GF-D8 (cell line): ENCODE measurements at places on chromosomes 16 and 17.
A peak's percentile ranks its signal among the peaks of the same experiment; 100 is the strongest.

GRCh38 chr17:72474243-72474642, 353.4 kb downstream of the SOX9 start:
- DNase-seq, result no peak

GRCh38 chr16:76854234-76854633, 336.8 kb upstream of the MON1B start:
- DNase-seq, result no peak

DNA sequence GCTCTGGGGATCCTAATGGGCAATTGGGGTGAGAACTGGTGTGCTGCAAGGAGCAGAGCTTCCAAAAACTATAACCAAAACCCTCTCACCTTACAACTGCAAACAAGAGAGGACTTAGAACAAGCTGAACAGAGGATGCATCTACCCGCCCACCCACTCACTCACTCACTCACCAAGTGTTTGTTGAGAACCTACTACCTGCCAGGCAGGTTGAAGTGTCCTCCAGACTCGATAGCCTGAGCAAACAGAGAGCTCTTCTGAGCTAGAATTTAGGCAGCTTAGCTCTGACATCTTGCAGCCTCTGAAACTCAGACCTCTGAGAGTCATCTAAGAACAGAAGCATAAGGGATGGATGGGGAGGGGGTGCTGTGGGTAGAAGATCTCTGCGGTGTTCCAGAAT, 41.2 kb downstream of the CACNG3 start:
- DNase-seq, result no peak

GRCh38 chr16:19853742-19854542, 30.7 kb downstream of the GPRC5B start:
- no peak for DNase-seq

DNA sequence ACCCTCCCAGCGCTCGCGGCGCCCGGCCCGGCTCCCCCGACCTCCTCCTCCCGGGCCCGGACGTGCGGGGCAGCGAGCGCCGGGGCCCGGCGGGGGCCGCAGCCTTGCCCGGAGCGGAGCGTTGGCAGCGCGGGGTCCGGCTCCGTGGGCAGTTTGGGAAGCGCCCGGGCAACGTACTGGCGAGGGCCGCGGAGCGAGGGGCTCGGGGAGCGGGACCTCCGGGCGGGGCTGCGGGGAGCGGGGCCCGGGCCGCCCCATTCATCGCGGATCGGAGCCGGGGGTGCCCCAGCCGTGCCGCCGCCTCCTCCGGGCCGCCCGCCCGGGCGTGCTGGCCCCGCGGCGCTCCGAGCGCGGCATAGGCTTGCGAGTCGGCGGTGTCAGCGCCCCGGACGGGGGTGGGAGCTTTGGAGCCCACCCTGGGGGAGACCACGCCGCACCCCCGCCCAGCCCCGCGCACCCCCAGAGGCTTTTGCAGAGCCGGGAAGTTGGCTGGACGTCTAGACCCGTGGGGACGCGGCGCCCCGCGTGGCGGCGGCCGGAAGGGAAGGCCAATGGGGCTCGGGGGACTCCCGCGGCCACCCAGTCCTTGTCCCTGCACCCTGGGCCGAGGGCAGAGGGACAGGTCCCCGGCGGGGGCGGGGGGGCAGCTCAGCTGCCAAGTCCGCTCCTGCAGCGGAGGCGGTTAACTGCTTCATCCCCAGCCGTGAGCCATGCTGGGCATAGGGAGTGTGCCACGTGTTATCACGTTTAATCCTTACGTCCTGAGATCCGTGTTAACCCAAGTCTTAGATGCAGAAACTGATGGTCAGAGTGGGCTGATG, 852 bp downstream of the ZNF469 start:
- no peak for DNase-seq

GRCh38 chr17:48625495-48626244, 488 bp downstream of the HOXB9 start:
- DNase-seq, result no peak

DNA sequence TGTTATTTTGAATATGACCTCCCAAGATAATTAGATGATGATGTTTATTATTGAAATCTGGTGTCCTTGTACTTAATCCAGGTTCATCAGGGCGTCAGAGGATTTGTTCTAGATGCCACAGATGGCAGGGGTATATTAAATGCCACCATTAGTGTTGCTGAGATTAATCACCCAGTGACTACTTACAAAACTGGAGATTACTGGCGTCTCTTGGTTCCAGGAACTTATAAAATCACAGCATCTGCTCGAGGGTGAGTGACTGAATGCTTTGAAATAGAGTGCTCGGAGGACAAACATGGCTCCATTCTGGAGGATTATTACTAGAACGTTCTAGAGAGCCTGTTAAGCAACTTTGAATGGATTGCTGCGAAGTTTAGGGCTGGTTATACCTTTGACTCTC, 33.5 kb upstream of the GOSR1 start:
- DNase-seq, result no peak

DNA sequence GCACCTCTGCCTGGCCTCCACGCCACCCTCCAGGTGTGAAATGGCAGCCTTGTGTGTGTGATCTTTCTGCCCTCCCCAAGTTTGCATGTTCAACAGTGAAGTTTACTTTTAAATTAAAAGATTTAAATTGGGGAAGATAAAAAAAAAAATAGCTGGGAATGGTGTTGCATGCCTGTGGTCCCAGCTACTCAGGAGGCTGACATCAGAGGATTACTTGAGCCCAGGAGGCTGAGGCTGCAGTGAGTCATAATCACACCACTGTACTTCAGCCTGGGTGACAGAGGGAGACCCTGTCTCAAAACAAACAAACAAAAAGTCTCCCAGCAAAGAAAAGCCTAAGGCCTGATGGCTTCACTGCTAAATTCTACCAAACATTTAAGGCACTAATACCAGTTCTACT, 35.4 kb upstream of the RNF43 start:
- DNase-seq, result no peak

- no peak for DNase-seq
Measured at GRCh38 chr16:62921904-62922303, 885.7 kb upstream of the CDH8 start.

- no peak for DNase-seq
Measured at GRCh38 chr16:78198288-78198687, 98.8 kb downstream of the WWOX start.

- DNase-seq, result no peak
Measured at GRCh38 chr17:19247473-19247872, 10.3 kb downstream of the EPN2 start.

GRCh38 chr16:27959914-27960313, 103.6 kb downstream of the GSG1L start:
- peak; percentile 32 for DNase-seq

GRCh38 chr16:79169239-79169638, 431.3 kb downstream of the MAF start:
- DNase-seq, result no peak

- DNase-seq, result no peak
Measured at GRCh38 chr17:60325730-60326524, 66.0 kb downstream of the USP32 start.

DNA sequence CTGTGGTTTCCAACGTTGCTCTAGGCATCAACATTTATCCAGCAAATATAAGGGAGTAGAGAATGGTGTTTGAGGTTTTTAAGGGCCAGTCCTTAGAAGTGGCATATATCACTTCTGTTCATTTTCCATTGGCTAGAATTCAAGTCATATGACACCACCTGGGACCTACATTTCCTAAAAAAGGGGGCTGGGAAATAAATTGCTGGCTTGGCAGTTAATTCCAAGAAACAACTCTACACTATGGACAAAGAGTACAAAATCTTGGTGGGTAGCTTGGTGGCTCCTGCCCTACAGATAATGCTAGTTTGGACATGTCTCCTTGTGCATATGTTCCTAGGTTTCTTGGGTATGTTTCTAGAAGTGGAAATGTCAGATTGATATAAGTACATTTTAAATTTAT, 7.6 kb downstream of the PPM1E start:
- DNase-seq, result no peak

DNA sequence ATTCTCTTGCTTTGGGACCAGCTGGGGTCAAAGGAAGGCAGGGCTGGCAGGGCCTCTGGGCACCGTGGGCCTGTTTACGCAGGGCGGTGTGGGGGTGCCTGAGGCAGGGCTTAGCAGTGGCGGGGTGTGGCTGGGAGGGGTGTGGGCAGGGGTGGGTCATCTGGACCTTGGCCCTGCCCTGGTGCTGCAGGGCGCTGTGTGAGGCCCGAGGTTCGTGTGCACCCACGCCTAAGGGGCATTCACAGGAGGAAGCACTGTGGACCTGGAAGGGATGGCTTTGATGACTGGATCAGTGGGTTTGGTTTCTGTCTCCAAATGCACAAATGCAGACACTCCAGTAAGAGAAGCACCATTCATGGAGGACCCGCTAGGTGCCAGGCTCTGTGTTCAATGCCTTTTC, 37.3 kb downstream of the BCO1 start:
- DNase-seq, result no peak

- DNase-seq, result no peak
Measured at GRCh38 chr17:65556014-65556909, 5.2 kb downstream of the AXIN2 start.

GRCh38 chr17:76136276-76137000, 4.6 kb downstream of the FOXJ1 start:
- no peak for DNase-seq

GRCh38 chr16:4673387-4674046, 19.8 kb upstream of the NUDT16L1 start:
- no peak for DNase-seq

DNA sequence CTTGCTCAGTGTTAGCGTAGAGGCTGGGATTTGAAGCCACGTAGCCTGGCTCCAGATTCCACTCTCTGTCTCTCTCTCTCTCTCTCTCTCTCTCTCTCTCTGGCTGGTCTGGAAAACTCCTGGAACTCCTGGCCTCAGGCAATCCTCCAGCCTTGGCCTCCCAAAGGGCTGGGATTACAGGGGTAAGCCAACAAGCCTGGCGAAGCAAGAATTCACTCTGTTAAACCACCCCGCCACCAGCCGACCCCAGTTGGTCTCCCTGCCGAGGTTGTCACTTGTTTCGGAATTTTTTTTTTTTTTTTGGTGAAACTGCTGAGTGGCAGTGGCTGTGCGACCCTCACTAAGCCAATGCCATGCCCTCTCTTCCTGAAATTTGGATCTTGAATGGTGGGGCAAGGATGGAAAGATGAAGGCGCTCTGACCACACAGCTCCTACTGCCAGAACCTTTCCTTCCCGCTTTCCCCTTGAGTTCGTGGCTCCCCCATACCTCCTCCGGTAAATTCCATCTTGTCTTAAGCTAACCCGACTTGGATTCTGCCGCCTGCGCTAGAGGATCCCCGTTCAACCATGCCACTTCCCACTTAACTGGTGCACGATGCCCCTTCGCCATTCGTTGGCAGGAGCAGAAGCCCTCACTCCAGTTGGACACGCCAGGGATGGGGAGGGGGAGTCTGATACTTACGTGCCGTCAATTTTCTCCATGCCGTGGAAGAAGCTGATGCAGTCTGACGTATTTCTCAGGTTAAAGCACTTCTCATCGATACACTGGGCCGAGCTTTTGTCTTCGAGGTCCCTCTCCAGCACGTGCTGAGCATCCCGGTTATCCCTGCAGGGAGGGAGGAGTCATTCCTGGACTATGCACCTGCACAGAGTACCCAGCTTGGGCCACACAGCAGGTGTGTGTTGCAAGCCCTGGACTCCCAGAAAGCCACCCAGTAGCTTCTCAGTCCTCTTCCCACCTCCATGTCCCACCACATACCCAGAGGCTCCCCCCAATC, 13.1 kb downstream of the TEKT5 start:
- no peak for DNase-seq

- no peak for DNase-seq
Measured at GRCh38 chr16:24988593-24989338, 26.4 kb downstream of the ARHGAP17 start.

DNA sequence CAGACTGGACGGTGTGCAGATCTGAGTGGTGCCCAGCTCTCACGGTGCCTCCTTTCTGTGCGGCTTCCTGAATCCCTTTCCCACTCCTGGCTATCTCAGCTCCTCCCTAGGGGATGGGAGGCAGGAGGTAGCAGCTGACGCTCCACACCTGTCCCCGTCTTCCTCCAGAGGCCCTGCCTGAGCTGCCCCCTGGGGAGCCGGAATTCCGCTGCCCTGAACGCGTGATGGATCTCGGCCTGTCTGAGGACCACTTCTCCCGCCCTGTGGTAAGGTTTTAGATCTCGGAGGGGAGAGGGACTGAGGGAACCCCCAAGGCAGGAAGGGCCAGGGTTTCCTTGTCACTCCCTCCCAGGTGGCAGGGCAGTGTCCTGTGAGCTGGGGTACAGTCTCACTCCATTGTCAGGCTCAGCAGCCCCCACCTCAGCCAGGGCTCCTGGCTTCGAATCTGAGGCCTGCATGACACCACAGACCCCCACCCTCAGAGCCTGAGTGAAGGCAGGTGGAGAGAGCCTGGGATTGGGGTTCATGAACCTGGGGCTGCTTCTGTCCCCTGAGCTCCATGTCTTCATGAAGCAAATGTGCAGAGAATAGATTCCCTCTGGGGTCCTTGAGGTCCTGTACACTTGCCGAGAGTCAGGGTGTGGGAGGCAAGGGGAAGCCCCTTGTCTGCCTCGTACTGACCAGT, 6.6 kb downstream of the DEF8 start:
- no peak for DNase-seq

- DNase-seq, result no peak
Measured at GRCh38 chr16:27640277-27640600, 90.3 kb downstream of the KATNIP start.

DNA sequence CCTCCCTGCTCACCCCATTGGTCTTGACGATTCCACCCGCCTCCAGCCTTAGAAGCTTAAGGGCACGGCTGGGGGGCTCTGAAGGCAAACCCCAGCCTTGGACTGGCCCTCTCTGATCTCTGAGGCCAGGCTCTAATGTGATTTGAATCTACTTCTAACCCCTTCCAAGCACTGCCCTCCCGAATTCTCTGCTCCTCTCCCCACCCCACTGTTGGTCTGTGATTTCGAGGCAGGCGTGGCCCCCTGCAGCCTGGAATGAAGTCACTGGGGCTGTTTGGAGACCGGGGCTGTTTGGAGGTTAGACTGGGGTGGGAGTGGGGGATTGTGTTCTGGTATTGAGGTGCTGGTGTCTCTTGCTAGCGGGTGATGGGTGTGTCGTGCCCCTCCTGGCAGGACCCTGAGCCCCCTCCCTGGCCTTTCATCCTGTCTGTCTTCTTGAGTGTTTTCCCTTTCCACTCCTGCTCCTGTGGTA, 2.2 kb downstream of the GRB7 start:
- DNase-seq, result no peak

DNA sequence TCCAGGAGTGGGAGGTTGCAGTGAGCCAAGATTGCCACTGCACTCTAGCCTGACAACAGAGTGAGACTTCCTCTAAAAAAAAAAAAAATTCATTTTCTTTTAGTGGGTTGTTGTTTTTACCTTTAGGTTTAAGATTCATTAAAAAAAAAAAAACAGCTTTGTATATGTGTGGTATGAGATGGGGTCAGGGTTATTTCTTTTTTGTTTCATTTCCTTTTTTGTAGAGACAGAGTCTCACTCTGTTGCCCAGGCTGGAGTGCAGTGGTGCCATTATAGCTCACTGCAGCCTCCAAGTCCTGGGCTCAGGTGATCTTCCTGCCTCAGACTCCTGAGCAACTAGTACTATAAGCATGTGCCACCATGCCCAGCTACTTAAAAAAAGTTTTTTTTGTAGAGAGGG, 47.0 kb downstream of the BCAS3 start:
- DNase-seq, result no peak

- DNase-seq, result peak; percentile 29
Measured at GRCh38 chr16:68090130-68090529, 5.0 kb downstream of the NFATC3 start.

GRCh38 chr16:10787304-10787703, 31.3 kb downstream of the TVP23A start:
- DNase-seq, result no peak

GRCh38 chr16:87368029-87368770, 15.4 kb downstream of the FBXO31 start:
- DNase-seq, result no peak

GRCh38 chr17:66713533-66714042, 121.3 kb upstream of the CACNG5 start:
- no peak for DNase-seq
